ENCODE measurements at places on chromosomes 4 and X.

DNA sequence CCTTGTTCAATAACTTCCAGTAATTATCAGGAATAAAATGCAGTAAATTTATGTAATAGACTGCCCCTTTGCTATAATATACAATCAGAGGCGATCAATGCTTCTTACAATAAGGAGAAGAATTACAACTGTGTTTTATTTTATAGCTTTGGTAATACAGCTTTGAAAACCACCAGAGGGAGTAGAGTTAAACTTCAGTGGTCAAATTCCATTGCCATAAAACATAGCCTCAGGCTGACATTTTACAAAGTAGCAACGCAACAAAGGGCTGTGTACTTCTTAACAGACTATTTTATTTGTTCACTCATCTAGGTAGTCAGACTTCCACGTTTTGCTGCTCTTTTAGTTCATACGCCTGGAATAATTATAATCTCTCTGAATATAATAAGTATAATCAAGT is 58.5 kb downstream of the TEX13C start:
- no peak for DNase-seq

DNA sequence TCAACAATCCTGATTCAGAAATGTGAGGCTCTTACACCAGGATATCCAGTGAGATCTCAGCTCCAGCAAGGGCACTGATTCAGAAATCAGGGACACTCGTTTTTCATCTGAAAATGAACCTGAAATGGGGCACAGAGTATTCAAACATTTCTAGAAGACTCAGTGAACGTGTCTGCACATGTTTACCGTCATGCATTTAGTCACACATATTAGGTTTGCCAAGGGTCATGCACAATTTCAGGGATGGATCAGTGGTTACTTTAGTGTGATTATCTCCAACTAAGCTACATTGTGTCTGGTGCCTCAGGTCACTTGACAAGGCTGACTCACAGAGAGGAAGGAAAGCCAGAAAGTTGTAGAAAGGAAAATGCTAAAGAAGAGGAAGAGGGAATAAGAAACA is 33.6 kb upstream of the SPANXN2 start:
- no peak for DNase-seq

GRCh38 chrX:2960861-2961515 is 31.8 kb upstream of the ARSD start:
- DNase-seq = no peak

- no peak for DNase-seq
Measured at GRCh38 chr4:7108046-7108625, 40.3 kb upstream of the GRPEL1 start.

- no peak for DNase-seq
Measured at GRCh38 chr4:165115301-165115700, 2.6 kb upstream of the TMEM192 start.

DNA sequence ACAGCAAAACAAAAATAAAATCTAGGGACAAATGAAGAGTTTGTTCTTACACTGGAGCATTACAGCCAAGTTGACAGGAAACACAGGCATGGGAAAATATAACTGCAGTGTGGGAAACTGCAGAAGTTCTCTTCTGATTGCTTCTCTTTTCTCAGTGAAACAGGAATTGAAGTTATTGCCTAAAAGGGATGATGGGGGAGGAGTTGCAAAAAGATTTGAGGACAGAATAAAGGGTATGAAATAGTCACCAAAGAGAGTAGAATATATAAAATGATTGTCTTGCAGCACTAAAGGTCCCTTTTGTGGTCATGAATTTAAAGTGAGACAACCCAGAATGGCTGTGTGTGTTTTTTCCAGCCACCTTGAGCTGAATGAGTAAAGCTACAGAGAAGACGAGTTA is 103.7 kb downstream of the JADE1 start:
- no peak for DNase-seq

GRCh38 chrX:124462931-124463330 is 116.6 kb downstream of the SH2D1A start:
- DNase-seq = no peak

DNA sequence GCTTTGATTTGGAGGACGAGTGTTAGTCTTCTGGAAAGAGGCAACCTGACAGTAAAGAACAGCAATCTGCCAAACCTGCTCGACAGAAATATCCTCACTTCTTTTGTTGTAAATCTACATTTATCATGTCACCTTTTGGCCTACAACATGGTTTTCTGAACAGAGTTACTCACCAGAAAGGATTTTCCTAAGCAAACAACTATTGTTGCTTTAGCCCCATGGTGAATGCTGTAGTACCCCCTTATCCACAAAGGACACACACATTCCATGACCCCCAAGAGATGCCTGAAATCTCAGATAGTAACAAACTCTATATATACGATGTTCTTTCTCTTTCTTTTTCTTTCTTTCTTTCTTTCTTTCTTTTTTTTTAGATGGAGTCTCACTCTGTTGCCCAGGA is 42.7 kb downstream of the TMEM150C start:
- peak; percentile 80 for DNase-seq

DNA sequence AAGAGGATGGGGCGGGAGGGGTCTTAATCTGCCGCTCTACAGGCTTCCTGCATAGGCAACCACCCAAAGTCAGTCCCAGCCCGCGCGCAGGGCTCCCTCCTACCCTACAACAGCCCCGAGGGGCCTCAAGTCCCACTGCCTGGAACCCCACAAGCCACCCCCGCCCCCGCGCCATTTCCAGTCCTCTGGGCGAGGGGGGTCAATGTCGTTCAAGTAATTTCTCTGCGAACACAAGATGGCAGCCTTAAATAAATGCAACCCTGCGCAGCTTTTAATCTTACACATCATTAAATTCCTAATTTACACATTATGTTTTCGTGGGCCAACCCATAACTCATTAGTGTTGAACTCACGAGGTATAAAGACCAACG is 92.9 kb downstream of the BCOR start:
- no peak for DNase-seq

- no peak for DNase-seq
Measured at GRCh38 chrX:96394598-96394997, 290.0 kb upstream of the DIAPH2 start.

DNA sequence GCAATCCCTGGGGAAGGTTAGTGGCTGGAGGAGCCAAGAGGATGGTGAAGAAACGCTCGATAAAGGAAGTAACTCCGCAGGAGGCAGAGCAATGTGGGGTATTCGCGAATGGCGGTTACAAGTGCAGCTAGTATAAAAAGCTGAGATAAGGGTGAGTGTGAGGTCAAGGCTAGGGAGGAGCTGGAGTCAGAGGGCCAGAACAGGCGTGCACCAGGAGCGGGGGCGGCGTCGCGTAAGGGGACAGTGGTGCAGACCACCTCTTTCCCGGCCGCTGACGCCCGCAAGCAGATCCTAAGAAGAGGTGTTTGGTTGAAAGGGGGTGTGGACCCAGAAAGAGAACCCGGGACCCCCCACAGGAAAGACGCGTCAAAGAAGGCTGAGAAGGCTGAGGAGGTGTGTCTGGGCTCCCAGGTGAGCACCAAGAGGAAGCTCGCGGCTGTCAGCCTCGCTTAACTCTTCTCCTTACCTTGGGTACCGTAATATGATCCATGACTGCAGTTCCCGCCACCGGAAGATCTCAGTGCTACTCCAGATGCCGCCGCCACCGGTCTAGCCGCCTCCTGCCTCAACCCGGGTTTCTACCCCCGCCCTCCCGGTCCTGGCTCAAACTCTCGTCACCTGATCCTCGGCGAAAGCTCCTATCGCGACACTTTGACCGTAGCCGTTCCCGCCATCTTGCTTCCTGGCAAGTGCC is at the start of gene MTMR8:
MTMR8 (minus strand) TSS at position 579 of the 694 bp plus-strand sequence; CDS start at position 490, 89 bp downstream.
- DNase-seq = peak; percentile 33

GRCh38 chr4:144579411-144580030 is 66.4 kb upstream of the HHIP start:
- no peak for DNase-seq

GRCh38 chr4:185142912-185143600 is at the start of gene SLC25A4:
Gene SLC25A4 (plus strand): TSS chr4:185143266. CDS start chr4:185143373, 107 bp downstream.
- DNase-seq = peak; percentile 71

DNA sequence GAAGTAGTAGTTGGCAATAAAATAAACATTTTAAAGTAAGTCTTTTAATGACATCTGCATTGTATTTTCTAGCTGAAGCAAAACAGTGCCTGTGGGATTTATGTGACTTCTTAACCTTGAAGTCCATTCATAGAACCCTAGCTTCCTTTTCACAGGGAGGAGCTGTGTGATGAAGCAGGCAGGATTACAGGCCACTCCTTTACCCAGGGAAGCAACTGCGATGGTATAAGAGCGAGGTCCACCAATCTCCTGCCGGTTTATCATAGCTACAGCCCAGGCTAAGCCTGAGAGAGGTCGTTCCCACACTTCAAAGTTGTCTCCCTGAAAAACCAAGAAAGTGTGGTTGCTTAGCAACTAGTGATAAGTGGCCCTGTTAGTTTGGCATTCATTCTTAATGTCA is 7.0 kb downstream of the RPL36A start:
- peak; percentile 20 for DNase-seq

GRCh38 chrX:153499876-153500275 is 5.1 kb downstream of the BGN start:
- DNase-seq = no peak

DNA sequence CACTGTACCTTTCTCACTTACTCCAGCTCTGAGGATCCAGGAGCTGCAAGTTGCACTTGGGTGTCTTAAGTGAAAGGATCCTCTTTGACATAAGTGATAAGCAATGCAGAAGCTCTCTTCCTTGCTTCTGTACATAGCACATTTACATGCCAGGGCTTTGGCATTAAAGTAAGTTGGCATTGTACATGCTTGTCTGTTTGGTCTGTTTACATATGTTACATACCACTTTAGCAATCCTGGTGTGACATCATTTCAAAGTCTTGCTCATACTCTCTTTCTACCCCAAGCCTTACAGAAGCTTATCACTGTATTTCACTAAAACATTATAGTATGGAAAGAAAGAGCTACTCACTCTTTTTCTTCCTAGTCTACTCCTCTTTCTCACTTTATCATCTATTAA is 2548.3 kb downstream of the ARAP2 start:
- peak; percentile 31 for DNase-seq

DNA sequence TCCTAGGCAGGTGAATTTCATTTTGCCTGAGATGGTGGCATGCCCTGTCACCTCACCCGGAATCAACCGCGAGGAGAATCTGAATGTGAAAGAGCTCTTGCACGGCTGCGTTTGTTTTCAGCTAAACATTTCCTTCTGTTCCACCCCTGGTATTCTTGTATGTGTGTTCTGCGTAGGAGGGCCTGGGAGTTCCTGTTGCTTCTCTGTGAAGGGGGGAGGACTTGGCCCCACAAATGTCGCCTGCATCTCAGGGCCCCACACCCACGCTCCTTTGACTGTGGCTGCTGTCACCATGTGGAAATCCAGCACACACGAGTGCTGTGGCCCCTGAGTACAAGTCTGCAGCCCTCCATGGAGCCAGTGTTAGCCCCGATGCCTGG is 45.8 kb upstream of the CLCN4 start:
- DNase-seq = no peak

GRCh38 chrX:2391869-2392606 is 108.7 kb downstream of the DHRSX start:
- peak; percentile 96 for DNase-seq

- no peak for DNase-seq
Measured at GRCh38 chr4:40848940-40849339, 99.2 kb downstream of the NSUN7 start.

DNA sequence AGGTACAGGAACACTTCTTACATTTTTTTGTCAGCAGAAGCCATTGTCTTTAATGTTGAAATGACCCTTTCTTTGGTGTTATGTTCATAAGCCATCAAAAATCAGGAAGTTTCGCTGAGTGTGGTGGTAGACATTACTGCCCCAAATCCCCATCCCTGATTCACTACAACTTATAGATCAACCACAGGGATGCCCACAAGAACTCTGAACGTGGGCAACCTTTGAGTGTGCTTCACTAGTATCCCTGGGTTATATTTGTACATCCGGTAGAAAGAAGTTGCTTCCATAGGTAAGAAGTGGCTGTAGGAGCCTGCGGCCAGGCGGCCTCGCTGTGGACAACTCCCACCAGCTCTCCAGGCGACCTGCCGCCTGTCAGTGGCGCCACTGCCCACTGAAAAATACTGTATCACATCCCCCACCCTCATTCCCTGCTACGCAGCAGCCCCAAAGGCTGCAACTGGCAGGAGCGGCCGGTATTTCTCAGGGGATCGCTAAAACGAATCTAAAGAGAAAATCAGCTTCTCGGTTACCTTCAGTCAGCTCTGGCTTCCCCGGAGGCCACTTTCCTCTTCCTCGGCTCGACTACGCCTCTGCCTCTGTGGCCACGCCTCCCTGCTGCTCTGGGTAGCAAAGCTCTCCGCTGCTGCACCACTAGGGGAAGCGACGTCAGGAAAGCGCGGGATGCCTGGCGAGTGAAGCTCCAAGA is 13.9 kb upstream of the ETDC start:
- peak; percentile 51 for DNase-seq

- DNase-seq = no peak
Measured at GRCh38 chr4:31185014-31185585, 464.9 kb downstream of the PCDH7 start.

DNA sequence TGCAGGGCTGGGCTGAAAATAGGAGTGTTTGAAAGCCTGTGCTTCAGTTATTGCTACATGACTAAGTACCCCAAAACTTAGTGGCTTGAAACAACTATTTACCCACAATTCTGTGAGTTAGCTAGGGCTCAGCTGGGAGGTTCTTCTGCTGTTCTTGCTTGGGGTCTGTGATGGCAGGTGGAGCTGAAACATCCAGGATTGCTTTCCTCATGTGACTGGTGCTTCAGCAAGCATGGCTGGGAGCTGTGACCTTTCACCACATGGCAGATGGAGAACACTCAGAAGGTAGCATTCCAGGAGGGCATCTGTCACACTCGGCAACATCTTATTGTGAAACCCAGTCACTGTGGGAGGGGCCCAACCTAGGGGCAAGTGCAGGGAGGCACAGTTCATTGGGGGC is 57.0 kb upstream of the TBC1D14 start:
- DNase-seq = no peak

DNA sequence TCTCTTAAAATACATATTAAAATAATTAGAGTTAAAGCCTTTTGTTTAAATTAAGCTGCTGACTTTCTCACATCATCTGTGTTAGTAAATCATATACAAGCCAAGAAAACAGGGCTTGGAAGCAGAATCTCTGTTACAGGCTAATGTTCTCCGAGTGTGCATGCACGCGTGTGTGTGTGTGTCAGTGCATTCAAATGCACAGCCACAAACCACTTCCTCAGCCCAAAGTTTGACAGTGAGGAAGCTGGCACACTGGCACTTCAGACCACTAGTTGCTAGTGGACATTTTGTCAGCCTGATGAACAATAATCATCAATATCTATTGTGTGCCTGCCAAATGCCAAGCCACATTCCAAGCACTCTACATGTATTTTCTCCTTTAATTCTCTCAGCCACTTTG is 5.6 kb downstream of the MAOB start:
- DNase-seq = no peak

GRCh38 chrX:118975831-118976598 is 1.6 kb downstream of the LONRF3 start:
- DNase-seq = peak; percentile 15

DNA sequence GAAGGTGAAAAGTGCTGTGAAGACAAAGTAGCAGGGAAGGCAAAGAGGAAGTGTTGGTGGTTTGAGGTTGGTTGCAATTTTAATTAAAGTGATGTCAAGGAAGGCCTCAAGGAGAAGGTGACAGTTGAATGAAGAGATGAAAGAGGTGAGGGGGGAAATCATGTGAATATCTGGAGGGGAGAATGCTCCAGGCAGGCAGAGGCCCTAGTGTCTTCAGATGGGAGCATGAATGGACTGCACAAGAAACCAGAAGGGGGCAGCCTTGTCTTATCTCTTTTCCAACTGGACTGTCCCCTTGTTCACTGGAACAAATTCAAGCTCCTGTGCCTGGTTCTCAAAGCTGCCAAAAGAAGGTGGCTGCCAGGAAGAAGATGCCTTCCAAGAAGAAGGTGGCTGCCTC is 68.4 kb downstream of the MAOB start:
- DNase-seq = peak; percentile 13

GRCh38 chr4:85391589-85392410 is 83.2 kb upstream of the ARHGAP24 start:
- no peak for DNase-seq
